ENCODE measurements at places on chromosomes 3 and 15. TPM values are rescaled to one million over a fixed set of nuclear protein-coding genes. Genes with fewer than 3 reads are reported as not detected.
A peak's percentile ranks its signal among the peaks of the same experiment; 100 is the strongest.

CCDC174 gene
- 38.0 TPM for total RNA-seq

DNA sequence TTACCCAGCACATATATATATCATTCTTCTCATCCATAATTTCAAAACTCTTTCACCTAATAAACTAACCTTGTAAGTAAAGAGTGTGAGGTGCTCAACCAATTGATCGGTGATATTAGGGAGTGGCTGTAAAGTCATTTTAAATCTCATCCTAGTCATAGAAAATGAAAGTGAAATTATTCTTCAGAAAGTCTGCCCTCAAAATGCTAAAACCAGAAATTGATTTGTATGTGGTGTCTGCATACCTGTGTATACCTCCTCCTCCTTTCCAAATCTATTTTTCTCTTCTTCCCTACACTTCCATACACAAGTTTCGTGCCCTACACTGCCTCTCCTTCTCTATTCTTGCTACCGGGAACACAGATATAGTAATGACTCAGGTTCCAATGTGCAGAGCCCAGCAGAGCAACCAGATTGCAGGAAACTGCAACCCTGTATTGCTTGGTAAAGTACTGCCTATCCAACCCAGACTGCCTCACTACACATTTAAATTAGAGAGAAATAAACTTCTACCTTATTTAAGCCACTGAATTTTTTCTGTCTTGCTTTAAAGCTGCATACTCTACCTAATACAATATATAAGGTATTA lies 7.4 kb upstream of the TBC1D5 start:
- H3K4me3 ChIP-seq: no peak overlapping the region
- no peak for DNase-seq
- H3K4me1 ChIP-seq: no peaks in the 10 kb centered on the region
- no peaks in the 10 kb centered on the region for H3K36me3 ChIP-seq
- H3K27me3 ChIP-seq: no peaks in the 10 kb centered on the region

DNA sequence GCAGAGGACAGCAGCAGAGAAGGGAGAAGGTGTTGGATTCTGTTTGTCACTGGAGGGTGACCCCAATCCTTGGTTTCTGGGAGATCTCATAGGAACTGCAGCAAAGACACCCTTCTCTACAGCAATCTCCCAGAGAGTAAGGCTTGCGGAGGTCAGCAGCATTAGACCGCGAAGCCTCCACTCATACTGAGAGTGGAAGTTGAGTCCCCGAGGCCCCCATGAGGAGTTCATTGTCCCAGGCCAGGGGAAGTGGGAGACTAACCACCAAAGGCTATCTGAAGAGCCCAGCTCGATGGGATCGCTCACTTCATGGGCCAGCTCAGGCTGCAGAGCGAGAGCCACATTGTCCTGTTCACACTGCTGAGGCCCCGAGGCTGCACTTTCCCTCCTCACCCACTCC lies 44.6 kb downstream of the GLDN start:
- H3K4me3 ChIP-seq: no peak overlapping the region
- H3K27ac ChIP-seq: no peak overlapping the region
- no peaks in the 10 kb centered on the region for H3K4me1 ChIP-seq
- H3K27me3 ChIP-seq: no peaks in the 10 kb centered on the region
- no peak for DNase-seq

- H3K36me3 ChIP-seq: no peaks in the 10 kb centered on the region
- no peak overlapping the region for H3K4me3 ChIP-seq
- no peaks in the 10 kb centered on the region for H3K27me3 ChIP-seq
Observed at GRCh38 chr15:25695875-25696760, 167.0 kb downstream of the ATP10A start.

DNA sequence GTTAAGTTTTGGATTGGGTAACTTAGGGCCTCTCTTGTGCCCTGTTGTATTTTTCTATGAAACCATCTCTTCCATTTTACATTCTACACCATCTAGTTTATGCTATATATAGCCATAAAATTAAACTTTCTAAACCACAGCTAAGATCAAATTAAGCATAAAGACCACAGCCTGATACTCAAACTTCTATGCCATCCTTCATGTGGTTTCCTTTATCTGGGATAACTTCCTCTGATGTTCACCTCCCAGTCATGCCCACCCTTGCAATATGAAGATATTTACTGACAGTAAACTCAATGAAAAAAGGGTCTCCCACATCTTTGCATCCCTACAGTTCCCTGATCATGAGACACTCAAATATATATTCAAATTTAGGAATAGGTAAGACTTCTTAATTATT lies 4.2 kb downstream of the SELENOK start:
- H3K4me1 ChIP-seq: no peaks in the 10 kb centered on the region
- no peaks in the 10 kb centered on the region for H3K27me3 ChIP-seq
- H3K4me3 ChIP-seq: no peak overlapping the region

GRCh38 chr15:68597581-68597980 lies 18.8 kb downstream of the CORO2B start:
- H3K4me3 ChIP-seq: no peak overlapping the region
- peak overlapping the region; percentile 28 for H3K27ac ChIP-seq
- no peaks in the 10 kb centered on the region for H3K36me3 ChIP-seq
- H3K27me3 ChIP-seq: no peaks in the 10 kb centered on the region

- H3K36me3 ChIP-seq: no peaks in the 10 kb centered on the region
- no peak overlapping the region for H3K4me3 ChIP-seq
- no peaks in the 10 kb centered on the region for H3K27me3 ChIP-seq
- no peaks in the 10 kb centered on the region for H3K4me1 ChIP-seq
Observed at GRCh38 chr15:48097264-48097663, 23.5 kb upstream of the SLC24A5 start.

DNA sequence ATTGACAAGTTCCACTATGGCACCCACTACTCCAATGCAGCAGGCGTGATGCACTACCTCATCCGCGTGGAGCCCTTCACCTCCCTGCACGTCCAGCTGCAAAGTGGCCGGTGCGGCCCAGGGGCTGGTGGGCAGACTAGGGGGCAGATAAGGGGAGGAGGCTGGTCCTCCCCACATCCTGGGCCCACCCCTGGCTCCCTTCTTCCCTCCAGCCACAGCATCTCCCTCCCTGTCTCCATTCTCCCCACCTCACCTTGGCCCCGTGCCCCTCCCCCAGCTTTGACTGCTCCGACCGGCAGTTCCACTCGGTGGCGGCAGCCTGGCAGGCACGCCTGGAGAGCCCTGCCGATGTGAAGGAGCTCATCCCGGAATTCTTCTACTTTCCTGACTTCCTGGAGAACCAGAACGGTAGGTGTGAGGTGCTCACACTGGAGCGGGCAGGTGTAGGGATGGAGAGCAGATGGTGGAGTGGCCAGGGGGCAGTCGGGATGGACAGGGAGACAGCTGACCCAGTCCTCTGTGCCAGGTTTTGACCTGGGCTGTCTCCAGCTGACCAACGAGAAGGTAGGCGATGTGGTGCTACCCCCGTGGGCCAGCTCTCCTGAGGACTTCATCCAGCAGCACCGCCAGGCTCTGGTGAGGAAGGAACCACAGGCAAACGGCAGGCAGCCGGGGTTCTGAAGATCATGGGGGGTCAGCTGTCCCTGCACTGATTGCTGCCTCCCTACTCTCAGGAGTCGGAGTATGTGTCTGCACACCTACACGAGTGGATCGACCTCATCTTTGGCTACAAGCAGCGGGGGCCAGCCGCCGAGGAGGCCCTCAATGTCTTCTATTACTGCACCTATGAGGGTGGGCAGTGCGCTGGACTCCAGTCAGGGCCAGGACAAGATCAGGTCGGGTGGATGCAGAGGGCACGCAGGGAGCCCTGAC lies 26.0 kb downstream of the NBEAL2 start:
- no peak overlapping the region for H3K27ac ChIP-seq
- no peak overlapping the region for H3K4me3 ChIP-seq
- H3K27me3 ChIP-seq: no peaks in the 10 kb centered on the region
- peaks cover 11% of the 10 kb centered on the region for H3K4me1 ChIP-seq
- no peak for DNase-seq
- no peaks in the 10 kb centered on the region for H3K36me3 ChIP-seq

DNA sequence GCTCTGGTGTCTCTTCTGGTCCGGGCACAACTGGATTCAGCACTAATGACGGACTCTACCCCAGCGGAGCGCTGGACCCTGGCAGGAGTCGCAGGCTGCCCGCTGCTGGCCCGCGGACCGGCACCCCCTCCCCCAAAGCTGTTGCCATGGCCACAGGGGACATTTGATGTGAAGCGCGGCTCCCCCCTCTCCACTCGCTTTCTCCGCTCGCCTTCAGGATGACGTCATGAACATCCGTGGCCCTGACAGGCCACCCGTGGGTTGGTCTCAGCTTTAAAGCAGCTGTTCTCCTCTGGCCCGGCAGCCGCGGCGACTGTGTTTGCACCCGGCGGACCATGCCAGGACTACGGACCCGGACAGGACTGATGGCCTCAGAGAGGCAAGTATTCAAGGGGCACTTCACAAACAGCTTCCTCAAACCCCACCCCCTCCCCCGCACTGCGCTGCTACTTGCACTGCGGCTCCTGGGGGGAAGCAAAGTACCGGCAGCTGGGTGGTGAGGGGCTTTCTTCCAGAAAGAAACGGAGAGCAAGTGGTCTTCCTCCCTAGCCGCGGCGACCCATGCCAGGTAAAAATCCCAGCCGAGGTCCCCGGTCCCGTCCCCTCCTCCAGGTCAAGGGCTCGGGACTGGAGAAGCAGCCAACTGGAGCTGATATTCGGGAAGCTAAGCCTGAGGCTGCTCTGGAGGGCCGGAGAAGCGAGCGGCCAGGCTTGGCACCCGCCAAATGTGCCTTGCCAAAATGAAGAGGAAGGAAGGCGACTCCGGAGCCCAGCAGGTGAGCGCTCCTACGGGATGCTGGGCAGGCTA lies 16.6 kb upstream of the AEN start:
- H3K4me1 ChIP-seq: peaks cover 15% of the 10 kb centered on the region
- no peak for DNase-seq
- no peaks in the 10 kb centered on the region for H3K27me3 ChIP-seq
- no peak overlapping the region for H3K4me3 ChIP-seq
- no peaks in the 10 kb centered on the region for H3K36me3 ChIP-seq
- H3K27ac ChIP-seq: no peak overlapping the region

DNA sequence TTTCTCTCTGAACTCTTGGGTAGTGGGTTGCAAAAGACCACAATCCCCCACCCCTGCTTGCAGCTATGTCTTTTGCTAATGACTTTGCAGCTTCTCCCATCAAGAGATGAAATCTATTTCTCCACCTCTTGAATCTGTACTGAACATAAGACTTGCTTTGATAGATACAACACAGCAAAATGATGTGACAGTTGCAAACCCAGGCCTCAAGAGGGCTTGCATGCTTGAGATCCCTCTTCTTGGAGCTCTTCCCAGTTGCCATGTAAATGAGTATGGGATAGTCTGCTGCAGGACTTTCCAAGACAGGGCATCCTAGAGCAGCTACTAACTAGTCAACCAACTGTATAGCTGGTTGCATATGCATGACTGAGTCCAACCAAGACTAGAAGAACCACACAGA lies 783.6 kb downstream of the PDCD6IP start:
- H3K27me3 ChIP-seq: no peaks in the 10 kb centered on the region
- no peaks in the 10 kb centered on the region for H3K36me3 ChIP-seq
- no peak overlapping the region for H3K27ac ChIP-seq
- H3K4me1 ChIP-seq: no peaks in the 10 kb centered on the region

DNA sequence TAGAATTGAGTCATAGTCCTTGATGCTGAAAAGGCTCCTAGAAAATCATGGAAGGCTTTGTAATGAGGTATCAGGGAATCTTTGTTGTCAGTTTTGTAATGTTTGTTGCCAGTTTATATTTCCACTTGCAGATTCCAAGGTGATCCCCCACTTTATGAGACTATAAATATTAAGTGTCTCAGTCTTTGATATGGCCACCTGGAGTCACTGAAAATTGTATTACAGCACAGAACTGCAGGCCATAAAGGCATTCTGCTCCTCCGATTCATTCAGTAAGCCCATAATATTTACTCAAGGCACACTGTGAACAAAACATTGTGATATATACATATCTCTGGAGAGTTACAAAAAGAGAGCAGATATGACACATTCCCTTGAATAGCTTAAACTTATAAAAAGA lies 457.8 kb upstream of the ZNF385D start:
- no peak overlapping the region for H3K4me3 ChIP-seq
- H3K4me1 ChIP-seq: no peaks in the 10 kb centered on the region
- DNase-seq: no peak
- no peaks in the 10 kb centered on the region for H3K27me3 ChIP-seq
- no peak overlapping the region for H3K27ac ChIP-seq

GRCh38 chr15:68650901-68651709 lies 72.3 kb downstream of the CORO2B start:
- DNase-seq: peak; percentile 78
- H3K36me3 ChIP-seq: no peaks in the 10 kb centered on the region
- no peaks in the 10 kb centered on the region for H3K27me3 ChIP-seq
- peaks cover 17% of the 10 kb centered on the region for H3K4me1 ChIP-seq

EPHB1 gene
- total RNA-seq: 31.3 TPM

IL17RC gene
- total RNA-seq: 21.0 TPM

- DNase-seq: peak; percentile 77
- no peak overlapping the region for H3K4me3 ChIP-seq
- peaks cover 49% of the 10 kb centered on the region for H3K4me1 ChIP-seq
- H3K36me3 ChIP-seq: no peaks in the 10 kb centered on the region
- no peaks in the 10 kb centered on the region for H3K27me3 ChIP-seq
Observed at GRCh38 chr3:170493712-170494182, 75.1 kb downstream of the CLDN11 start.

DNA sequence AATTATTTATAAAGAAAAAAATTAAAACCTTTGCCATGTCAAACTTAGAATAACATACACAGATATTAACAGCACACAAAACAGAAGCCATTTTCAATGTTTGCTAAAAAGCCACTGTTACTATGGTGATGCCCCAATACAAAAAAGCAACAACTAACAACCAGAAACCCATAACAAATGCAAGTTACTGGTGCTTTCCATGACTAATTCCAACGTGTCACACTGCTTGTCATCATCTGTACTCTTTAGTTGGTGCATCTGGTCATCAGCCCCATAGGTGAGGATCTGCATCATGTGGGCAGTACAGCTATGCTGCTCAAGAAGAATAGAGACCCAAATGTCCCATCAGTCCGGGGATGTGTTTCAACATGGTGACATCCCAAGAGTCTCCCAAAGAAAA lies 52.8 kb downstream of the ATP8B4 start:
- no peak overlapping the region for H3K4me3 ChIP-seq
- H3K4me1 ChIP-seq: no peaks in the 10 kb centered on the region
- H3K27me3 ChIP-seq: no peaks in the 10 kb centered on the region
- H3K36me3 ChIP-seq: no peaks in the 10 kb centered on the region
- no peak for DNase-seq

- no peak overlapping the region for H3K27ac ChIP-seq
- no peak for DNase-seq
- H3K4me3 ChIP-seq: no peak overlapping the region
- H3K27me3 ChIP-seq: no peaks in the 10 kb centered on the region
- H3K4me1 ChIP-seq: no peaks in the 10 kb centered on the region
- no peaks in the 10 kb centered on the region for H3K36me3 ChIP-seq
Observed at GRCh38 chr3:31186041-31186440, 291.6 kb upstream of the GADL1 start.

SMCO1 gene
- 0.25 TPM for total RNA-seq

Measured in testis (tissue), 5 donors.